ENCODE measurements at places on chromosomes 3 and 15.

DNA sequence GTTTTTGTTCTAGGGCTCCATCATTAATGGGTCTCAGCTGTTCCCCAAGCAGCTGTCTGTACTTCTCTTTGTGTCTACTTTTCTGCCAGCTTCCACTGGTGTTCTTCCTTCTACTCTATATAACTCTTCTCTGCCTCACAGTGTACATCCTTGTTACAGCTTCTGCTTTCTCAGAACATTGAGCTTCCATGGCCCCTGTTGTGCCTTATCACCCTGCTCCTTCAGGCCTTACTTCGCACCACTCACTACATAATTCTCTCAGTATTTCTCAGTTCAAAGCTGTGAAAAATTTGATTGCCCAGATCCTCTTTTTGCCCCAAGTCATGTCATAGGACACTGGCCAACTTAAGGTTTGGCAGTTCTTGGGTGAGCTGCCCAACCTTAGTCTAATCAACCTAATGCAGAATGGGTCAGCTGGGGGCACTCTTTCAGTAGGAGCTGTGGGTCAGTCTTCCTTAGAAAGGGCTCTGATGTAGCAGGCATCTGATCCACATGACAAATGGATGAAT, 28.9 kb downstream of the CSTA start:
- DNase-seq = no peak

DNA sequence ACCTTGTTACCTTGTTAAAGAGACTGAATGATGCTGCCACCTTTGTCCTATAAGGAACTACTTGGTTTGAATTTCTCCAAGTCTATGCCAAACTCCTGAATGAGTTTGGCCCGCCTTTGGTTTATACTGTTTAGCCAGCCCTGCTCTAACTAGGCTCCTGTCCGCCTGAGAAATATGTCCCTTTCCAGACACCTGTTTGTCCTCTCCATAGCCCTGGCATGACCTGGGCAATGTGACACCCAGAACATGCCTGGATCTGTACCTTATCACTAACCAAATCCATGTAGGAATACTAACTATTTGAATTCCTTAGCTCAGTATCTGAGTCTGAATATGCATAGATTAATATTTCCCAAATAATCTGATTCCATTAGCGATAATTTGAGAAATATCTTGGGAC, 24.4 kb upstream of the TMC3 start:
- no peak for DNase-seq

- DNase-seq = no peak
Observed at GRCh38 chr15:39326306-39326975, 254.4 kb upstream of the THBS1 start.

DNA sequence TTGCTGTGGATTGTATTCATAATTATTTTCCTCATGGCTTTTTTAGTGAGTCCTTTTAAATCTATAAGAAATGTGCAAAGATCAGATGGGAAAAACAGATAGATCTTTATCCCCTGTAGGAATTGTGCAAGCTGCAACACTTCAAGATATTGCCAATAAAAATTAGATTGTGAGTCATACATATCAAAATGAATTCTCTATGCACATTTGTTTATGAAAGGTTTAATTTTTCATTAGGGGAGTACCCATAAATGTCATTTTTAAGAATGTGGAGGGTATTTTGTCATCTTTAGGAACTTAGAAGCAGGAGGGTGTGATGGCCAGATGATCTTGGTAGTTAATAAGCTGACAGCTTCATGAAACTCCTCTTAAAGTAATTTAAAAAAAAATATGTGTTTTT, 2.9 kb downstream of the PIAS1 start:
- no peak for DNase-seq
